ENCODE measurements at places on chromosomes 11 and 22.

GRCh38 chr11:36792996-36793914, 195.2 kb upstream of the RAG2 start:
- DNase-seq: peak; percentile 13

DNA sequence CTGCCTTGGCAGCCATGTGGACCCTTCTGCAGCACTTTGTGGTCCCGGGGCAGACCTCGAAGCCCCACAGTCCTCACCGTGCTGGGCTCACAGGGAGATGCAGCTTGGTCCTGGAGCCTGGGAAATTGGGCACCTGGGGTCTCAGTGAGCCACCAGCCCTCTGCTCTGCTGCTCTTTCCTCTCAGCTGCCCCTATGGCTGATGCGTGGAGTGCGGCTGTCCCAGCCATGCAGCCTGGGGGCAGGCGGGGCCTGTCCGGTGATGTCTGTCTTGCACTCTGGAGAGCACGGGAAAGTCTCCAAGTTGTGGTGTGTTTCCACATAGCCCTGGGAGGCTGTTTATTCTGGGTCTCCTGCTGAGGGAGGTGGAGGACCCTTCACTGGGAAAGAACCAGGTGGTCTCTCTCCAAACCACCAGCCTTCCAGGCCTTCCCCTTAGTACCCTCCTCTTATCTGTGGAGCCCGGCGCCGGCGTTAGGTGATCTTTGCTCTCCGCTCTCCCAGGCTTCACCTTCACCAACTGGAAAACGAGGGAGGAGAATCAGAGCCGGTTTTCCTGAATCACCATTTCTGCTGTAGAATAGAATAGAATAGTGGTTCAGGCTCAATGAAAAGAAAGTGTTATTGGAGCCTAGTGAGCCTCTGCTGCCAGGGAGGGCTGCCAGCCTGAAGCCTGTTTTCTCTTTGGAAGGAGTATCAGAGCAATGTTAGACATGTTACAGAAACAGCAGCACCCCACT, 41.2 kb upstream of the GRAMD4 start:
- DNase-seq: no peak

GRCh38 chr22:32509045-32509444, 34.4 kb downstream of the FBXO7 start:
- DNase-seq: no peak

GRCh38 chr11:12602421-12602820, 71.8 kb upstream of the TEAD1 start:
- DNase-seq: no peak

DNA sequence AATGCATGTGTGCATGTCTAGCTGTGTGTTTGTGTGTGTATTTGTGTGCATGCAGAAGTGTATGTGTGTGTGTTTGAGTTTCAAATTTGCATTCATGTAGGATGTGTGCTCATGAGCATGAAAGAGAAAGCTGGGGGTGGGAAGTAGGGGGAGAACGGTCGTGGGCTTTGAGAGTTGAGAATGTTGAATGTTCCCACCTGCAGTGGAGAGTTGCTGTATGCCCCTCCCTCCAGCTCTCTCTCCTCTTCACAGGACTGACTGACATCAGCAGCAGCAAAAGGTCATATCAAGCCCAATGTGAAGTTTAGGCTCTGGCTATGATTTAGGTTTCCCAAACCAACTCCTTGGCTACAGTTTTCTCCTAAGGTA, 63.8 kb upstream of the RRAS2 start:
- DNase-seq: no peak

DNA sequence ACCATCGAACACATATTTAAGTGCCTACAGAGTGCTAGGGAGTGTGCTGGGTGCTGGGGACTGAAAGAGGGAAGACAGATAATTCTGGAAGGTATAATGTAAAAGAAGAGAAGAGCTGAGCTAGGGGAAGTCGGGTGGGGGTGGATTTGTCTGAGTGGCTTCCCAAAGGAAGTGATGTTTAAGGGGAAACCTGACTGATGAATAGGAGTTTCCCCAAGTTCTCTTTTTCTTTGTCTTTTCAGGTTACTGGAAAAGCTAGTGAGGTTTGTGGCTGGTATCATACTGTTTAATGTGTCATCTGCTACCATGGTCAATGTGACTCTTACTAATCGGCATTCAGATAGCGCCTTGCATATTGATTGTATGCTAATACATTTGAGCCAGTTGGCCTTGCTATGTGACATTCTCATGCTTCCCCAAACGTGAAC, 151.6 kb upstream of the MTMR2 start:
- DNase-seq: no peak

DNA sequence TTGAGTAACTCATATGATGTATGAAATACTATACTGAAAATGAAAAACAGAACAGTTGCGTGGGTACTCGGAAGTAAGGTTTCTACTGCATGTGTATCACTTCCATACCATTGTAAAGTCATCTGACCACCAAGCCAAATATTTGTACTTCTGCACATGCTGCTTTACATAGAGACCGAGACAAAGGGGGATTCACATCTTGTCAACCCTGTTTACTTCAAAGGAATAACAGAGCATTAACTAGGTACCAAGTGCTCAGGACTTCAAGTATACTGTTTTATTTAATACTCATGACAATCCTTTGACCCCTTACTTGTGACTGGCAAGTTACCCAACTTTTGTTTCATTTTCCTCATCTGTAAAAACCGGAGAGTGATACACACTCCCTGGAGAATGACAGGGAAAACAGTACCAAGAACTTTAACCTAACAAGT, 9.9 kb downstream of the MAPK1 start:
- no peak for DNase-seq

GRCh38 chr11:79708319-79708932, 267.6 kb upstream of the TENM4 start:
- peak; percentile 22 for DNase-seq
